ENCODE measurements at places on chromosomes 11 and 22. TPM values are rescaled to one million over a fixed set of nuclear protein-coding genes. Genes with fewer than 3 reads are reported as not detected.

GRCh38 chr11:12185106-12185690 is 74.8 kb downstream of the MICAL2 start:
- H3K27ac ChIP-seq, result no peak overlapping the region
- H3K27me3 ChIP-seq, result no peaks in the 10 kb centered on the region
- H3K36me3 ChIP-seq, result no peaks in the 10 kb centered on the region
- no peak for DNase-seq

DNA sequence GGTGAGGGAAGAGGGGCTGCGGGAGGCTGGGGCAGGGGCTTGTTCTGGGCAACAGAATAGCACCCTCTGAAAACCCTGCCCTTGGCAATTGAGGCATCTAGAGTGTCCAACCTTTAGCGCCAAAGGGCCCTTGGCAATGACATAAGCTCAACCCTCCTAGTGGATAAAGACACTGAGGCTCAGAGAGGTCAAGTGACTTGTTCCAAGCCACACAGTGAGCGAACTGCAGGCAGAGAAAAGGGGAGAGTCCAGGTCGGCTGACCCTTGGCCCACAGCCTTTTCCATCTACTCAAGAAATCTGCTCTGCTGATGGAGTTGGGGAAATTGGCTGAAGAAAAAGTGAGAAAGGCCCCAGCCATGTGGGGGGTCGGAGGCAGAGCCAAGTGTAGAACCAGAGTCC is 2.9 kb downstream of the SEC14L2 start:
- peaks cover 34% of the 10 kb centered on the region for H3K4me1 ChIP-seq
- H3K27me3 ChIP-seq, result no peaks in the 10 kb centered on the region
- H3K4me3 ChIP-seq, result no peak overlapping the region
- no peaks in the 10 kb centered on the region for H3K36me3 ChIP-seq
- no peak for DNase-seq

Gene LRRC51
- total RNA-seq, result 5.1 TPM

Gene LAYN
- total RNA-seq, result 1.0 TPM

DNA sequence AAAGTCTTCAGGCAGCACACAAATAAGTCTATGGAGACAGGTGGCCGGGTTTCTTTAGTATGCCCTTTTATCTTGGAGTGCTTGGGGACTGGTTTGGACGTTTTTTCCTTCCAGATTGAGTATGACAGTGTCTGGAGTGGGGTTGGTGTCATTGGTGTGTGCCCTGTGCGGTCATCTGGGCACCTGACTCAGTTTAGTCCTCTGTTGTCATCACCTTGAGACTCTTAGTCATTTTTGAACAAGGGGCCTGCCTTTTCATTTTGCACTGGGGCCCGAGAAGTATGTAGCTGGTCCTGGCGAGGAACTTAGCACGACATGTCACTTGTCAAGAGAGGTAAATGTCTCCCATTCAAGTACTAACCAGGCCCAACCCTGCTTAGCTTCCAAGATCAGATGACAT is 27.2 kb upstream of the MYO18B start:
- no peak for DNase-seq
- H3K4me3 ChIP-seq, result no peak overlapping the region
- no peaks in the 10 kb centered on the region for H3K36me3 ChIP-seq
- no peaks in the 10 kb centered on the region for H3K27me3 ChIP-seq

DNA sequence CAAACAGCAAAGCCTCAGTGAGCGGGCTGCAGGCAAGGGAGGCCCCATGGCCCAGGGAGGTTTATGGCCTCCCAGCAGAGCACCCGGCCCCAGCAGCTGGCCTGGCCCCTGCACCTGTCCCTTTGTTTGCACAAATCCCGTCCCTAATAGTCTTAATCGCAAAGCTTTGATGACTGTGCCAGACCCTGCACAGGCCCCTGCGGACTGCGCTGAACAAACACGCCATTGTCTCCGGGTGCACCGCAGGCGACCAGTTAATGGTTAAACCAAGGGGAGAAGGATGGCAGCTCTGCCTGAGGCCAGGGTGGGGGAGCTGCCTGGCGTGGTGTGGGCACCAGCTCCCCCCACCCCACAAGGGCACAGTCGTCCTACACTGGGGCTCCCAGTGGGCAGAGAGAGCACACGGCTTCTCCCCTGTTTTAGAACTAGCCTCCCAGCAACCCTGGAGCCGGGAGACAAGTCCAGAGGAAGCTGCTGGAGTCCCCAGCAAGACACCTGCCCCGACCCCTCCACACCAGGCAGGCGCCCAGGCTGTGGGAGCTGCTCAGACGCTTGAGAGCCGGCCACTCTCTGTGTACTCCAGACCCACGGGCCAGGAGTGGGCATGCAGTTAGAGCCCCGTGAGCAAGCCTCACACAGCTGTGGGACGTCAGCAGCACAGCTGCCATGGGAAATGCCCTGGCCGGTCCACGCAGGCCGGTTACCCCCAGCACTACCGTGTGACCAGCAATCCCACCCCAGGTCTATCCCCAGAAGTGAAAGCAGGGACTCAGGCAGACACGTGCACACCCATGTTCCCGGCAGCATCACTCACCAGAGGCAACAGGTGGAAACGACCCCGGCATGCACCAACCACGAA is 39.7 kb upstream of the TH start:
- no peaks in the 10 kb centered on the region for H3K36me3 ChIP-seq
- no peak overlapping the region for H3K27ac ChIP-seq
- DNase-seq, result no peak
- H3K27me3 ChIP-seq, result no peaks in the 10 kb centered on the region
- H3K4me3 ChIP-seq, result no peak overlapping the region

Gene VPS51
- total RNA-seq, result 263 TPM

Gene APOBEC3B
- 1.9 TPM for total RNA-seq

Gene CXCR5
- 6.3 TPM for total RNA-seq

GRCh38 chr11:118933486-118933885 is 7.8 kb upstream of the BCL9L start:
- no peak overlapping the region for H3K27ac ChIP-seq
- H3K4me3 ChIP-seq, result no peak overlapping the region
- peaks cover 3% of the 10 kb centered on the region for H3K36me3 ChIP-seq
- H3K4me1 ChIP-seq, result peaks cover 24% of the 10 kb centered on the region

DNA sequence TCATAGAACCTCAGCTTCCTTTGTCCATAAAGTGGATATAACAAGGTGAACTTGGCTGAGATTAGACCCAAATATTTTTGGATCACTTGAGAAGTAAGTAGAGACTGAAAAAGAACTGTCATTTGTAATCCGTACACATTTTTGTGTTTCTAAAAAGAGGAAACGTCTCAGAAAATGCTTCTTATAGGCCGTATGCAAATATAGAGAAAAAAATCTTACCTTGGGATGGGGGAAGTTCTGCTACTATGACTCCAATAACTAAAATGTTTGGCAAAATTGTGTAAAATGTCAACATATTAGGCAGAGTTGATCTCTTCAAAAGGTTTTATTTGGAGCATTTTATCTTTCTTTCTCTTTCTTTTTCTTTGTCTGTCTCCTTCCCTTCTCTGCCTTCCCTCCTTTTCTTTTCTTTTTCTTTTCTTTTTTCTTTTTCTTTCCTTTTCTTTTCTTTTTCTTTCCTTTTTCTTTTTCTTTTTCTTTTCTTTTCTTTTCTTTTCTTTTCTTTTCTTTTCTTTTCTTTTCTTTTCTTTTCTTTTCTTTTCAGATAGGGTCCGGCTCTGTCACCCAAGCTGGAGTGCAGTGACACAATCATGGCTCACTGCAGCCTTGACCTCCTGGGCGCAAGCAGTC is 48.2 kb downstream of the ADM start:
- no peak overlapping the region for H3K4me3 ChIP-seq
- no peaks in the 10 kb centered on the region for H3K27me3 ChIP-seq
- H3K27ac ChIP-seq, result no peak overlapping the region
- no peaks in the 10 kb centered on the region for H3K4me1 ChIP-seq
- no peaks in the 10 kb centered on the region for H3K36me3 ChIP-seq

DNA sequence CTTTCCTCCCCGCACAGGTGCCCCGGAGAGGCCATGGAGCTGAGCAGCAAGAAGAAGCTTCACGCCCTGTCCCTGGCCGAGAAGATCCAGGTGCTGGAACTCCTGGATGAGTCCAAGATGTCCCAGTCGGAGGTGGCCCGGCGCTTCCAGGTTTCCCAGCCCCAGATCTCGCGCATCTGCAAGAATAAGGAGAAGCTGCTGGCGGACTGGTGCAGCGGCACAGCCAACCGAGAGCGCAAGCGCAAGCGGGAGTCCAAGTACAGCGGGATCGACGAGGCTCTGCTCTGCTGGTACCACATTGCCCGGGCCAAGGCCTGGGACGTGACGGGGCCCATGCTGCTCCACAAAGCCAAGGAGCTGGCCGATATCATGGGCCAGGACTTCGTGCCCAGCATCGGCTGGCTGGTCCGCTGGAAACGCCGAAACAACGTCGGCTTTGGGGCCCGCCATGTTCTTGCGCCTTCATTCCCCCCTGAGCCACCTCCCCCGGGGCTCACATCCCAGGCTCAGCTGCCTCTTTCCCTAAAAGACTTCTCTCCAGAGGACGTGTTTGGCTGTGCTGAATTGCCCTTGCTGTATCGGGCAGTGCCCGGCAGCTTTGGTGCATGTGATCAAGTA is 1.3 kb downstream of the TIGD3 start:
- peaks cover 7% of the 10 kb centered on the region for H3K27me3 ChIP-seq
- peaks cover 9% of the 10 kb centered on the region for H3K36me3 ChIP-seq
- no peak for DNase-seq
- peak overlapping the region; percentile 27 for H3K4me3 ChIP-seq
- no peak overlapping the region for H3K27ac ChIP-seq
- peaks cover 20% of the 10 kb centered on the region for H3K4me1 ChIP-seq

- H3K4me1 ChIP-seq, result peaks cover 67% of the 10 kb centered on the region
- no peak overlapping the region for H3K27ac ChIP-seq
- no peak overlapping the region for H3K4me3 ChIP-seq
- H3K36me3 ChIP-seq, result no peaks in the 10 kb centered on the region
- H3K27me3 ChIP-seq, result no peaks in the 10 kb centered on the region
- DNase-seq, result no peak
Observed at GRCh38 chr22:44683237-44683636, 18.8 kb upstream of the PRR5 start.

All from T-cell (primary cell).